Eye (tissue), 1 donor: ENCODE measurements at places on chromosomes 5 and 9.

DNA sequence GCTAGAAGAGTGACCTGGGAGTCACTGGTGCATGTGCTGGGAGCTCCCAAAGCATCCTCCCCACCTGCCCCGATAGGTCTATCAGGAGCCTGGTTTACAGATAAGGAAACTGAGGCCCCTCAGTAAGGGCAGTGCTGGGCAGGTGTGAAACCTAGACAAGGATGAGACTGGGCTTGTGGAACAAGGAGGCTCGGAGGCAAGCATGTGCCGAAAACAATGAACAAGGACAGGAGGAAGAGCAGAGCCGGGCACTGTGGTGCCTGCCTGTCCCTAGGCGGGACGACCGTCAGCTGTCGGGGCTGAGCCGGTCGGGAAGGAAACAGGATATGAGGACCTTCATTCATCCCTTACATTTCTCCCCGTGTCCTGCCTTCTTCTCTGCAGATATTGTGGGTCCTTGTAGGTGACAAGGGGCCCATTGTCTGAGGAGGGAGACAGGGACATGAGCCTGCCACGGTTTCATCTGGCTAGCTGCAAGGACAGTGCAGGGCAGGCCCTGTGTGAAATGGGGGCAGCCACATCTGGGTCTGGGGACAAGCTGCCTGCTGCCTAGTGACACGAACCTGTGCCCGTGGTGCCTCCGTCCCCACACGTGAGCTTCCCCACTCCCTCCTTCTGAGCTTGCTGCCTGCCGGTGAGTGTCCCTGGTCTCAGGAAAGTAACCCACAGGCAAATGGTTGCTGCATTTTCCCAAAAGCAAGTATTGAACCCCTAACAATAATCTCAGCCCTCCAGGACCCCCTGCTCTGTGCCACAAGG lies 18.6 kb downstream of the FGD3 start:
- DNase-seq, result no peak

DNA sequence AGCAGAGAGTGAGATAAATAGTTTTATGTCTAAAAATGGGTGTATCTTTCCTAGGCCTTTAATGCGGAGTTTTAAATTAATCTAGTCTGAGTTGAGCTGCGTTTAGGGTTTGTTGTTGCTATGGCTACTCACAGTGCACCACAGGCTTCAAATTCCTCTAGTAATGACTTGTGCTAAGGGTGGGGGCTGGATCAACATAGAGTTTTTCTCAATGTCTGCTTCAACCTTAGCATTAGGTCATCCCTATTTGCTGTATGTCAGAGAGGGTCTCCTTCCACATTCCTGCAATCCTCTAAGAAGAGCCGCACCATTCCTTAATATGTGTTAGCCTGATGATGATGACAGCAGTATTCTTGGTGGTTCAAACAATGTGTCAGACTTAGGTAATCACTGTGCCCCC lies 465.6 kb upstream of the KIF2A start:
- DNase-seq, result peak; percentile 33

DNA sequence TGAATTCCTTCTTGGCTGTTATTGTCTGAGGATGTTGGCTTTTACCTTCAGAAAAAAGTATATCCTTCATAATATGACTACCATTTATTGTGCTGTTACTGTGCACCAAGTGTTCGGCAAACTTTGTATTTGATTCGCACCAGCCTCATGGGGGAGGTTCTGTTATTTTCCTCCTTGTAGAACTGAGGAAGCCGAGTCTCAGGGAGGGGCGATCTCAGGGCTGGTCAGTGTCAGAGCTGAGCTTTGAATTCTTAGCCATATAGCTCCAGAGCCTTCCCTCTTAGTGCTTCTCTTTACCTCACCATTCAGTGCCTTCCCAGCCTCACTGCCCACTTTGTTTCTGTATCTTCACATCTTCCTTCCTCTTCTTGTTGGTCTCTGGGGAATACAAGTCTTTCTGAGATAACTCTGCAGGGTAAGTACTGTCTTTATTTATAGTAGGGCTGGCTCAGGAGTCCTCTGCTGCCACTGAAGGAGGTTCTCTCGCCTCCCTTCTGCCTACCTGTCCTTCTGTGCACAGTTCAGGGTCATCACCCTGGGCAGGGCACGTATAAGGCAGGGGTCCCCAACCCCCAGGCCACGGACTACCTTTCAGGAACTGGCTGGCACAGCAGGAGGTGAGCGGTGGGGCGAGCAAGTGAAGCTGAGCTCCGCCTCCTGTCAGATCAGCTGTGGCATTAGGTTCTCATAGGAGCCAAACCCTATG lies 48.4 kb downstream of the GALNT10 start:
- no peak for DNase-seq

GRCh38 chr5:145341842-145342241 lies 493.3 kb downstream of the PRELID2 start:
- no peak for DNase-seq

GRCh38 chr5:30930736-30931135 lies 262.8 kb upstream of the CDH6 start:
- no peak for DNase-seq

GRCh38 chr5:171858303-171858702 lies 72.7 kb downstream of the SMIM23 start:
- DNase-seq, result peak; percentile 24

DNA sequence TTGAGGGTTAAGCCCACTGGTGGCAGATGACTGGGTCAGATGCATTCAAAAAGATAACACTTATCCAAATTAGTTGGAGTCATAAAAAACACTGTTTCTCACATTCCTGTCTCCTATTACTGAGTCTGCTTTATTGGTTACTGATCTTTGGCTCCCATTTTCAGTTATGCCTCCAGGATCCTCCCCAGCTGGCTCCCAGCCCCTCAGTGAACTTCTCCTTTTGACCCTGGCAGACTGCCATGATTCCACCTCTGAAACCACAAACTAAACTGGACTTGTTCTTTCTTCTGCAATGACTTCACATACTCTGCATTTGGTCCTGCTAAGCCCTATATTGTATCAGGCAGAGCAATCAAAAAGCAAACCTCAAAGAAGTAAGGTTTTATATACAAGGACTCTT lies 860.8 kb upstream of the DMAC1 start:
- DNase-seq, result peak; percentile 66

- DNase-seq, result peak; percentile 24
Observed at GRCh38 chr5:61746831-61747575, 414.9 kb downstream of the ZSWIM6 start.

DNA sequence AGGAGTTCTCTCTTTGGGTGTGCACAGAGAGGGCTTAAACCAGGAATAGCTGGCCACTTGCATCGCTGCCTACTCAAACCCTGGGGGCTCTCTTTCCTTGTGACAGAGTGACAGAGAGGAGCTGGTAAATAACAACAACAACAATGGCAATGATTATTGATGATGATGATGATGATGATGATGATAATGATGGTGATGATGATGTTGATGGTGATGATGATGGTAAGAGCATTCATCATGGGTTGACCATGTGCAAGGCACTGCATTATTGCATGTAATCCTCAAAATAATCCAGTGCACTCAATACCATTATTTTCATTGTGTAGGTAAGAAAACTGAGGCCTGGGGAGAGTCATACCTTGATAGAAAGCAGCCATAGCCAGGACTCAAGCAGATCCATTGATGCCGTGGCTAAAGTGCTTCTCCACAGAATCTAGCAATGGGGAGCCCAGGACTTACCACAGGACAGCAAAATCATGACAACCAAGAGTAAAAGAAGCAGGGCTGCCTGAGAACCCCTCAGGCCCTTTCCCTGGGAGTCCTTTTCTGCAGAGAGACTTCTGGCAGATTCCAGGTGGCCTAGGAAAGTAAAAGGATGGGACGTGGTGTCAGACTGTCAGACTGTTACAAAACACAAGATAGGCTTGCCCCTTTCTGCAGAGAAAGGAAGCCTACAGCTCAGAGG lies 4.8 kb downstream of the FOXI1 start:
- no peak for DNase-seq

GRCh38 chr5:10875201-10875768 lies 114.3 kb upstream of the DAP start:
- no peak for DNase-seq

GRCh38 chr9:134642385-134643181 lies 980 bp downstream of the COL5A1 start:
- peak; percentile 74 for DNase-seq

DNA sequence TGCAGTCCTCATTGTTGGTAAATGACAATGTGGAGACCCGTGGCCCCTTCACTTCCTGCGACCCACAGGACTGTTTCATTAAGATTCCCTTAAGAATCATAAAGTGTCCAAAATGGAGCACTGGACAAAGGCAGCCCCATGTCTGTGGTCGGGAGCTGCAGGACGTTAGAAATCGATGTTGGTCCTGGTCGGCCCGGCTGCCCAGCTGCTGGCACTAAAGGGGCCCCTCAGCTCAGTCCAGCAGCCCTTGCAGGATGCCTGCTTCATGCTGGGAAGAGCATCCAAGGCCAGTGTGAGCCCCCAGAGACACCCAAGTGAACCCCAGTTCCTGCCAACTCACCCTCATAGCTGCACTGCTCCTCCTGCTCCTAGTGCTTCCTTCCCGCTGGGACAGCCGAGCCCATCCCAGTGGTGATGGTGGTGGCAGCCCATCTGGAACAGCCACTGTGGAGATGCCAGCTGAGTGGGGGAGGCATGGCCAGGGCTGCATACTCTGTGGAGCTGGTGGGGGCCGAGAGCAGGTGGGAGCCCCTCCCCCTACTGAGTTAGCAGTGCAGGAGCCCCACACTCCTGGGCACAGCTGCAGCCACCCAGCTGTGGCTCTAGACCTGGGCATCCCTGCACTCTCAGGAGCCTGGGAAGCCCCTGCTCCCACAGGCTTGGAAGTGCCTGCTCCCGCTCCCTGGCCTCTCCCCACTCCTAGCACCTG lies 168.0 kb upstream of the IRX2 start:
- no peak for DNase-seq

DNA sequence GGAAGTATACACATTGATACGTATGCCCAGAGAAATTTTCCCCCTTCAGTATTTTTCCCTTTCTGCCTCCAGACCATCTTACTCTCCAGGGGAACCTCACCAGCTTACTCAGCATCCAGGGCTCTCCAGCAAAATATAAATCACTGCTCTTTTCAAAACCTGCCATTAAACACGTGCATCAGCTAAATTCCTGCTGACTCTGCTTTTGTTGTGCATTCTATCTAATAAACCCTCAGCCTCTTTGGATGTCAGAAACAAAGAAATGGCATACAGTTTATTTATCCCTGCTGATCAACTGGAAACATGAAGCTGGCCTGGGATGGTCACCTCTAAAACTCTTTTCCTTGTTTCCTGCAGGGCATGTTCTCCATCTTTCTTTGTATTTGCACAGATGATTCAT lies 126.8 kb downstream of the TRPM3 start:
- peak; percentile 17 for DNase-seq

DNA sequence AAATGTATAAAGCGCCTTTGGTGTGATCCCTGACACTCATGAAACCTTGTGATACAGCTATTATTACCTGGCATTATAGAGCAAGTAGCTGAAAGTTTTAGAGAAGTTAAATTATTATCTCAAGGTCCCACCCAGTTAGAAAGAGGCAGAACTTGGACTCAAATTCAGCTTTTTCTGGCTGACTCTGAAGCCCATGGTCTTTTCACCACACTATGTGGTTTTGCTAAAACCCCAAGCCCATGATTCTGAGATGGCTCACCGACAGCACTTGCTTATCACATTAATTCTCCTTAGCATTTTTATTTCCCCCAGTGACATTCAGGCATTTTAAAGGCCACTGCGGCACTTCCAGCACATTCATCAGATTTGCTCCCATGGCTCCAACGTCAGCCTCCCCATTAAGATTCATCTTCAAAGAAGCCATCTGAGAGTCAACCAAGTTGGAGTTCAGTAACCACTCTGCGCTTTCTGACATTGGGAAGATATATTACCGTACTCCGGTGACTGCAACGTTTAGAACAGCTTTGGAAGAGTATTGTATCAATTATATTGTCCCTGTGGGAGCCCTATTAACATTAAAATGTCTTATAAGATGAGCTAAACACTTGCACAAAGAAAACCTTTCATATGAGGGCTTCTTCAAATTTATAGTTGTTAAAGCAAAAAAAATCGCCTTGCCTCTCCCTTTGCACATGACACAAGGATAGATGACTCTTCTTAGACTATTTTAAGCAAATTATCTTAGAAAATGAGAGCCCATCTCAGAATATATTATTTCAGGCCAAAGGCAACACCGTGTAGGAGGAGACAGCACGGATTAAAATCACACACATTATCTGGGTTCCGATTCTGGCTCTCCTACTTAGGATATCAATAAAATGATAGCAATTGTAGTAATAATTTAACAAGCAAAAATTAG lies 638.1 kb downstream of the ACTL7B start:
- DNase-seq, result no peak

DNA sequence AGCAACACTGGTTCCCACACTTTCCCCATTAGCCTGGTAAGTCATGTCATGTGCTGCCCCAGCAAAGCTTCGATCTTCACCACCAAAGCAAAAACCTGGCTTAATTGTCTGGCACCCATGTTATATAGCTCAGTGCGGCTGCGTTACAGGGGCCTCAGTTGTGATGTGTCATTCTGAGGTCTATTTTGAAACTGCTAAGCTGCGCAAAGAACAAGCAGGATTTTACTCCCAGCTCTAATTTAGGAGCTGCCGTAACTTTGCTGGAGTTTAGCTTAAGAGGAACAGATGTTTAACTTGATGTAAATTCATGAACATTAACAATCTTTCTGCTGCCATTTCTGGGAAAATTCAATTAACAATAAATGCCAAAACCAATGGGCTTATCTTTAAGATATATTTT lies 274.1 kb downstream of the HSPA4 start:
- DNase-seq, result no peak

GRCh38 chr5:72372331-72372730 lies 52.2 kb downstream of the PTCD2 start:
- no peak for DNase-seq

GRCh38 chr9:10146517-10147331 lies 466.1 kb downstream of the PTPRD start:
- DNase-seq, result no peak

DNA sequence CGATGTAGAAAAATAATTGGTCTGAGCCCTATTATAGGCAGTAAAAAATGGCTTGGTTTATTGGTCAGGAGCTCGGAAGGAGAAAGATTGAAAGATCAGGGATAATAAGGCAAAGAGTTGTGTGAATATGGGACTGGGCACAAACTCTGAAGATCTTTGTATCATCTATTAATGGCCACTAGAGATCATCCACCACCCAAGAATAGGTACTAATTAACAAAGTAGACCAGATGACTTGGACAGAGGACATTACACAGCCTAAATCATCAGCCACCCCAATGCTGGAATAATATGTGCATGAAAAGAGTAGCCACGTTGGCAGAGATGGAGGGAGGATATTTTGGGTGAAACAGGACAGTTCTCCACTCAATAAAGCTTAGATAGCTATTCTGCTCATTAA lies 364.1 kb downstream of the EFNA5 start:
- DNase-seq, result no peak

GRCh38 chr9:36102742-36103495 lies 33.6 kb upstream of the GLIPR2 start:
- peak; percentile 82 for DNase-seq
